GM12892 (cell line): ENCODE measurements at places on chromosomes 7 and 10.

GRCh38 chr7:127650847-127651555, 993 bp upstream of the SND1 start:
- peak; percentile 12 for DNase-seq

- no peak for DNase-seq
Observed at GRCh38 chr7:919924-920341, 34.5 kb downstream of the ADAP1 start.

- DNase-seq, result no peak
Observed at GRCh38 chr10:105243825-105244224, 602.7 kb downstream of the SORCS3 start.

DNA sequence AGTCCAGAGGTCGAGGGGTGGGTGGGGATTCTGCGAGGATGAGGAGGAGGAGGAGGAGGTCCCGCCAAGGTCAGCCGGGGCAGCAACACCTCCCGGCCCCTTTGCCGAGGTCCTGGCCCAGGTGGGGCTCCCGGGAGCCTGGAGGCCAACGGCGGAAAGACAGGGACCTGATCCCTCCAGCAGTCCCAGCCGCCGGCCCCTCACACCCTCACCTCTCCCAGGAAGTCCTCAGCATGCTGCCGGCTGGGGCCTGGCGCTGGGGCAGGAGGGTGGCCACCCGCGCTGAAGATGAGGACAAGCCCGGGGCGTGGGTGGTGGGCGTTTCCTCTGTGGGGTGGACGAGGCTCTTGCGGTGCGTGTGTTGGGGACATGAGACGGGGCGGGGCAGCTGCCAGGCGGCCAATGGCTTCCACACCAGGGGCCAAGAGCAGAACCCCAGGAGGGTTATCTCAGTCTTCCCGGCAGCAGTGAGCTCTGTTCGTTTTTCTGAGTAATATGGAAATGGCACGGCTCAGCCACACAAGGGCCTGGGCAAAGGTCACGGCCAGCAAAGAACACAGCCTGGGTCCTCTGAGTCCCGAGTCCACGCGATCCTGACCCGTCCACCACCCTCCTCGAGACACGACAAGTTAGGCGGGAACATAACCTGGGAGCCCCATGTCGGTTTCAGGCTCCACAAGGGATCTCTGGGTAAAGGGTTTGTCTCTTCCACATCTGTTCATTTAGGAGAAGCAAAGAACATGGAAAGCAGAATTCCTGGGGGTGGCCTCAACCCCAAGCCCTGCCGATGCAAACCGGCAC, 82.9 kb upstream of the PDGFA start:
- no peak for DNase-seq

GRCh38 chr10:71854031-71854430, 3.0 kb upstream of the PSAP start:
- no peak for DNase-seq

- DNase-seq, result no peak
Observed at GRCh38 chr10:70403483-70404035, 386 bp upstream of the EIF4EBP2 start.

DNA sequence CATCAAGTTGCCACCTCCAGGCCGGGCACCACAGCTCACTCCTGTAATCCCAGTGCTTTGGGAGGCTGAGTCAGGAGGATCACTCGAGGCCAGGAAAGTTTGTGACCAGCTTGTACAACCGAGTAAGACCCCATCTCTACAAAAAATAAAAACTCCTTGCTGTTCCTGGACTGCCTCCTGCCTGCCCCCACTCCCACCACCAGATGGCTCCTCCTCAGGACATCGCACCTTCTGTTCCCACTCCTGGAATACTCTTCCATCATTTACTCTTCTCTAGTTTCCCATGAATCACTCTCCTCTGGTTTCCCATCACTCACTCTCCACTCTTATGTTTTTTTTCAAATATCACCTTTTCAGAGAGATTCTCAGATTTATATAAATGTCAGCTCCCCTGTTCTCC, 540.7 kb downstream of the CALN1 start:
- no peak for DNase-seq

GRCh38 chr7:100827330-100828226, at the start of gene EPHB4:
TSS of gene EPHB4 (minus strand) at chr7:100827523. CDS start at chr7:100827030, 493 bp downstream.
- DNase-seq, result no peak

DNA sequence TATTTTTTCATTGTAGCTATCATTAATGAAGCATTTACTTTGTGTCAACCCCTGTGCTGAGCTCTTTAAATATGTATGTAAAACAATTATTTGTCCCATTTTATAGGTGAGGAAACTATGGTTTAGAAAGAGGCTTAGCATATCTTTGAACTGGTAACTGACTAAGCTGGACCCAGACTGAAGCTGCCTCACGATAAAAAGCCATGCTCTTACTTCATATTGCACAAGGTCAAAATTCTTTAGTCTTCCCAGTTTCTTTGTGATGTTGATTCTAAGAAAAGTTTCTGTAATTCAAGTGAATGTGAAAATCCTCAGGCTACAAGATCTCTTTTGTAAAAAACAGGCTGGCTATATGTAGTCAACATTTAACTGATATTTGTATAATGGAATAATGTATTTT, 46.6 kb upstream of the SLC16A12 start:
- no peak for DNase-seq

DNA sequence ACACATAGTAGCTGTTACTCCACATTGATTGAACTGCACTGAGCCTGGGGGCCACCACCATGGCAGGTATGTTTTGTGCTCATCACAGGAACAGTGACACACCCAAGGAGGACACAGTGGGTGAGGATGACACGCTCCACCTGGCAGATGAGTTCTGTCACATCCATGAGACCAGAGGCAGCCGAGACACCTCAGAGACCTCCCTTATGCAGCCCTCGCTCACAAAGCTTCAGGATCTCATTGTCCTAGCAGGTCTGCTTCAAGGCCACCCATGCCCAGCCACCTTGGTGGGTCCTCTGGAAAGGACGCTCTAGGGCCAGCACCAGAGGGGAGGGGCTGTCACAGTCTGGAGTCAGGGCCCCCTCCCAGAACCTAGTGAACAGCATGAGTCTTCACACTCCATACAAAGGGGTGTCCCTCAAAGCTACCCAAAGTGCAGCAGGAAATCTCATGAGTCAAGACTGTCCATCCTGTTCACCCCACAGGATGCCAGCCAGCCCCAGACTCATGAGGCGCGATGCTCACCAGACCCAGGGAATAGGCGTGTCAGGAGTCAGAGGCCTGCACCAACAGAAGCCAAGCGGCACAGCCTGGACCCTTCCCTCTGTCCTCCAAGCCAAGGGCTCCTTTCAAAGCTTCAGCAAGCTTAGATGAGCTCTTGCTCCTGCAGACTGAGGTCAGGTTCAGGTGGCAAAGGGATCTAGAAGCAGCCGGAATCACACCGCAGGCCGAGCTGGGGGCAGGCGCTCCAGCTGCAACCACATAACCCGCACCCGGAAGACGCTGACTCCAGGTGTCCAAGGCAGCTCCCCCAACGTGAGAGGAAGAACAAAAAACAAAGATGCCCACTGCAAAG, 9.6 kb downstream of the FAM53B start:
- DNase-seq, result no peak

GRCh38 chr10:124062390-124062789, 31.0 kb downstream of the CHST15 start:
- no peak for DNase-seq

DNA sequence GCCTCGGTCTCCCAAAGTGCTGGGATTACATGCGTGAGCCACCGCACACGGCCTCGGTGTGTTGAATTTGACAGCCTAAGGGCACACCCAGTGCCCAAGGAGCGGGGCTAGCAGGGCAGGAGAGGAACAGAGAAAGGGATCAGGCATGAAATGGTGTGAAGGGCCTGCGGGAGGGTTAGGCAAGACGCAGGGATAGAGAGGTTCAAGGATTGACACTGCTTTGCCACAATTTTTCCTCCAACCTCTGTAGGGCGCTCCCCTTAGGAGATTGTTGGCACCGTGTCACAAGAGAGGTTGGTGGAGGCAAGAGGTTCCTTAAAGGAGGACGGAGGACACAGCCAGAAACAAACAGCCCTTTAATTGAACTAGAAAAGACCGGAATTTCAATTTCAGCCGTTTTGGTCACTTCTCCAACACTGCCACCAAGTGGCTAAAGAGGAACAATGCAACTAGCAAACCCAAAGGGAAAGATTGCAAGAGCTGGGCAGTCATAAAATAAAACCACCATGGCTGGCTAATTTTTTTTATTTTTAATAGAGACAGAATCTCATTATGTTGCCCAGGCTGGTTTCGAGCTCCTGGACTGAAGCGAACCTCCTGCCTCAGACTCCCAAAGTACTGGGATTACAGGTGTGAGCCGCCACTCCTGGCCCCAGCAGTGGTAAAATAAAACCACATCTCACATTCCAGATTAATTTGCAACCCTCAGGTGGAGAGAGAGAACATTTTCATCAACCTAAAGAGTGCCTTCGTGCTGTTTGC, 6.9 kb upstream of the CREB3L2 start:
- no peak for DNase-seq

GRCh38 chr7:154451480-154452457, 399.6 kb downstream of the DPP6 start:
- DNase-seq, result no peak

DNA sequence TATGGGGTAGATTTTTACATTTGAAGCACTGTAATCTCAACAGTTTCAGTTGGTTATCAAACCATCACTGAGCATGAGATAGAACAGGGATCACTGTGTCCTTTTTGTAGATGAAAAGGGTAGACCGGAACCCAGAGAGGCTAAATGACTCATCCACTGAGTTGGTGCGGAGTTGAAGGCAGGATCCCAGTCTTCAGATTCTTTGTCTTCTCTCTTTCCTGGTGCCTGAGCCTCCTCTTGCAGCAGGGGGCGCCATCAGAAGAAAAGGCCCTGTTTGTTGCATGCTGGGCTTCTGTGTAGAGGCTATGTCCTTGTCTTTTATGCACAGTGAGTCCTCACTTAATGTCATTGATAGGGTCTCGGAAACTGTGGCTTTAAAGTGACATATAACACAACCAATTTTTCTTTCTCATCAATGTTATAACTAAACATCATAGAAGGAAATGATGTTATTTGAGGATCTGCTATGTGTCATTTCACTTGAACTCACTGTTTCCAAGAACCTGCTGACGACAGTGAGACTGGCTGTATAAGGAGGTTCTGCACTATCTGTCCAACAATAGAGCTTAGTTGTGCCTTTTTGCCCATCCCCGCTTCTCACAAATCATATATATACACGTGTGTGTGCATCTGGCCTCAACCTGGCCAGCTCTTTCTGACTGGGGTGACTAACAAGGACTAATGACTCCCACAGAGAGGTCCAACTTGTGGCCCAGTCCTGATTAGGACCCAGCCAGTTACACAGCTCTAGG, 14.3 kb downstream of the ZNF282 start:
- DNase-seq, result peak; percentile 63

- no peak for DNase-seq
Observed at GRCh38 chr7:116988363-116988989, 35.2 kb downstream of the ST7 start.

GRCh38 chr10:125012851-125013528, 71.1 kb downstream of the ZRANB1 start:
- DNase-seq, result no peak

DNA sequence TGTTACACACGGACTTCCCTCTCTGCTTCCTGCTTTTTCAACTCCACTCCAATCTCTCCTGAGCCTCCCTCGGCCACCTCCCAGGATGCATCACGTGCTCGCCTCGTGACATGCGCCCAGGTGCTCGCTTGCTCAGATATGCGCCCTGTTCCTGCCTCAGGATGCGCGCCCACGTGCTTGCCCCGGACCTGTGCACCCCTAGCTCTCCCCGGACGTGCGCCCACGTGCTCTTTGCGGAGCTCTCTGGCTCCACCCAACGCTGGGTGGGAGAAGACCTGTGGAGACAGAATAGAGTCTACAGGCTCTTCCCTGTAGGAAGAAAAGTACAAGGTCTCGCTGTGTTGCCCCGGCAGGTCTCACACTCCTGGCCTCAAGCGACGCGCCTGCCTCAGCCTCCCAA, 23.1 kb downstream of the PARD3 start:
- DNase-seq, result no peak

DNA sequence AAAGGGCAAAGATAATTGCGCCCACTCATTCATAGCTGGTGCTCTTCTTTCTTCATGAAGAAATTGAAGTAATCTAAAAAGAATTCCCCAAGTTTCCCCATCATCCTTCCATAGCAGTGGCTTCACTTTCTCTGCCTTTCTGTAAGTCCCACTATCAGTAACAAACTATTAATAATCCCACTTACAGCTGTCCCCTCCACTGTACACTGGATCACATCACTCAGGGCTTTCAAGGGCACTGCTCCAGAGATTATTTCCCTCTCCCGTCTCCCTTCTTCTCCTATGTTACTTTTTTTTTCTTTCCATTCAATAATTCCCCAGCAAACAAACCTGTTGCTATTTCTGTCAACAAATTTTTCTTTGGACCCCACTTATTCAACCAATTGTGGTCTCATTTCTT, 16.2 kb downstream of the DNAJB9 start:
- DNase-seq, result no peak

DNA sequence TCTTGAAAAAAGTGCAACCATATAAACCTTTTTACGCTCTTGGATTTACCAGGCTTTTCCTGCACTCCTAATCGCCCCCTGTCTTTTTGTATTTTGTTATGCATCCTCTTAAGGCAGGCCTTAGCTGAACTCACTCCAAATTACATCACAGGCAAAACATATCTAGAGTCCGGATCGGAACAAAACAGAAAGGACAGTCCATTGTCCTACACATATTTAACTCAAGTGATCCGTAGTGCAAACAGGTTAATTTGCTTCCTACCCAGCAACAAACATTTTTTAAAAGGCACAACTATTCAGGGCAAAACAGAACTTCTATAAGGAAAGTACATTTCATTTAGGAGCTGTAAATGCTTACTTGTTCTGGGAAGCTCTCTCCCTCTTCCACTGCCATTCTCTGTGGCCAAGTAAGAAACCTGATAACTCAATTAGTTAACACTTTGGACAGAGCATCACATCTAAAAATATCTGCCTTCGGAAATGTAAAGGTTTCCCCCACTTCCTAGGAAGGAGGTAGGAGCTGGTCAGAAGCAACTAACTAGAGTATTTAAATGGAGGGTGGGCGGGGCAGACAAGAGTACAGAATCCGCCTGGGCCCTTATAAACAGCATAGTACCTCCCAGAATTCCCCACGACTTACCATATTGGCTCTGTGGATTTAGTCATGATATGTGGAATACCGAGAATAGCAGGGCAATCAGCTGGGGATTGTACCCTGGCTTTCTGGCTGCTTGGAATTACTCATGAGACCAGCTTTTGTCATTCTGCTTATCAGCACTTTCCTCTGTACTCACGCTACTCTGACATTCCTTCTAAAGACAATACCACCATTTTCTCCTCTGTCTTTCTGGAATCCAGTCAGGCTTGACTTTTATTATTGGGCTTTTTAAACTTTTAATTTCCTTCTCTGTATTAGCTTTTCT, 89.5 kb downstream of the ANK3 start:
- no peak for DNase-seq

DNA sequence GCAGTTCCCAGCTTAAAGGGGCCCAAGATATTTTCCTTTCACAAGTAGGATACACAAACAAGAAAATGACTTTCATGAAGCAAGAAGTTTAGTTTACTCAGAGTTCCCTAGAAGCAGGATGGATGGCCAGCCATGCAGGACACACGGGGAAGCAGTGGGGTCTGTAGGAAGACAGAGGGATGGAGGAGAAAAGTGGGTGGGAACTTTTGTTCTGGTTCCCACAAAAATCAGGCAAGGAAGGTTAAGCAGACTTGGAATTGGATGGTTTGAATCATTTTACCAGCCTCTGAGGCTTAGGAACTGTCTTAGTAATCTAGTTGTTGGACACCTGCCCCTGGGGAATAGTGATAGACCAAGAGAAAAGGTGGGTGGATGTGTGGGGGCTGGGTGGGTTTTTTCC, 263.3 kb upstream of the VSTM2A start:
- no peak for DNase-seq

GRCh38 chr7:114534953-114535352, 120.3 kb downstream of the FOXP2 start:
- DNase-seq, result no peak

GRCh38 chr10:73406846-73407245, 7.0 kb downstream of the ANXA7 start:
- DNase-seq, result no peak
